ENCODE measurements at places on chromosomes 2 and 18. TPM values are rescaled to one million over a fixed set of nuclear protein-coding genes. Genes with fewer than 3 reads are reported as not detected.

The NEU2 gene
- total RNA-seq, result not detected

The MOCOS gene
- total RNA-seq, result 11.0 TPM

The DOK6 gene
- total RNA-seq, result 7.3 TPM

The IL1R1 gene
- 193 TPM for total RNA-seq

The ABCG8 gene
- not detected for total RNA-seq

The YWHAQ gene
- total RNA-seq, result 238 TPM

The CGREF1 gene
- total RNA-seq, result 7.0 TPM

Data from smooth muscle cell of bladder (primary cell).